ENCODE measurements at places on chromosomes 13 and 19.
A peak's percentile ranks its signal among the peaks of the same experiment; 100 is the strongest.

DNA sequence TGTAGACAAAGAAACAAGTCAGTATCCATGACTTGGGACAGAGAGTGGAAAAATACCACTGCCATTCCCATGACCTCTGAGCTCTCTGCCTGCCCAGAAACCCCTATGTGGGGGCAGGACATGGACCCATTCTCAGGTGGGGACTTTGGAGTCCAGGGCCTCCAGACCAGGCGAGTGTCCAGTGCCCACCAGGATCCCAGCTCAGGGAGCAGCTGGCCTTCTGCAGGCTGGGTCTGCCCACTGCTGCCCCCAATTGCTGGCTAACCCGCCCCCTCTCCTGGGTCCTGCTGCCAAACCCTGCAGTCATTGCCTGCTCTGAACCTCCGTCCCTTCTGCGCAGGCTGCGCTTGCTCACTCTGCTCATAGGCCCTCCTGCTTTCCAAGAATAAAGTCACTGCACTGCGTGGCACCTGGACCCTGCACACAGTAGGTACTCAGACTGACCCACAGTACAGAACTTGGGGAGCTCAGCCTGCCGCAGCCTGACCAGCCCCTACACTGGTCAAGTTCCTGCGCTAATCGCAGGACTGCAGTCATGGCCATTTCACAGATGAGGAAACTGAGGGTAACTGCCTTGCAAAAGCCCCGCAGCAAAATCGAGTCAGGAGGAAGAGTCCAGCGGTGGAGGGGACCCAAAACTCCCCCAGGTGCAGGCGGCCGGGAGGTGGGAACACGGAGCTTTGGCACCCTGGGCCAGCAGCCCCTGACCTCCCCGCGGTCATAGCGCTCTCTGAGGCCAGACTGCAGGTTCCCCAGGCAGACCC lies 774 bp downstream of the SLC7A10 start:
- H3K27ac ChIP-seq, result no peak overlapping the region
- H3K27me3 ChIP-seq, result peaks cover 69% of the 10 kb centered on the region
- H3K36me3 ChIP-seq, result peaks cover 4% of the 10 kb centered on the region

DNA sequence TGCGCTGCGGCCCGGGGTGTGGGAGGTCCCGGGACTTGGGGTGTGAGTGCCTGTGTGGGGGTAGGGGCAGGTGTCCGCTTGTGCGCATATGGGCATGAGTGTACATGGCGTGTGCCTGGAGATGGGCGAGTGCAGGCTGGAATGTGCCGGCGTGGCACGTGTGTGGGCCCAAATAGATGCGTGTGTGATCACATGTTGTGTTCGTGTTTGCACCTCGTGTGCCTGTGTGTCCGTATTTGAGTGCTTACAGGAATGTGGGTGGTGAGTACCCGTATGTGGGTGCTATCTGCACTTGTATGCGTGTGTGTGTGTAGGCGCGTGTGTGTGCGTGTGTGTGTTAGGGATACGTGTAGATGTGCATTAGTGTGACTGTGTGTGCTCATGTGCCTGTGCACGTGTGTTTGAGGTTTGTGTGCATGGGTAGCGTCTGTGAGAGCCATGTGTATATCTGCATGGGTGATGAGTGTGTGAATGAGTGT lies 3.4 kb downstream of the ZNF536 start:
- no peak overlapping the region for H3K27ac ChIP-seq
- H3K4me1 ChIP-seq, result peaks cover 5% of the 10 kb centered on the region
- H3K4me3 ChIP-seq, result no peak overlapping the region
- H3K27me3 ChIP-seq, result peaks cover 37% of the 10 kb centered on the region
- no peaks in the 10 kb centered on the region for H3K36me3 ChIP-seq

- H3K27me3 ChIP-seq, result peaks cover 7% of the 10 kb centered on the region
- no peak overlapping the region for H3K4me3 ChIP-seq
- peaks cover 12% of the 10 kb centered on the region for H3K36me3 ChIP-seq
- peaks cover 70% of the 10 kb centered on the region for H3K4me1 ChIP-seq
- no peak overlapping the region for H3K27ac ChIP-seq
Measured at GRCh38 chr13:94414708-94415107, 64.8 kb downstream of the DCT start.

- H3K27me3 ChIP-seq, result no peaks in the 10 kb centered on the region
- H3K27ac ChIP-seq, result no peak overlapping the region
- H3K36me3 ChIP-seq, result peaks cover 78% of the 10 kb centered on the region
- H3K4me3 ChIP-seq, result no peak overlapping the region
Measured at GRCh38 chr19:7973883-7974282, 30.4 kb upstream of the TIMM44 start.

DNA sequence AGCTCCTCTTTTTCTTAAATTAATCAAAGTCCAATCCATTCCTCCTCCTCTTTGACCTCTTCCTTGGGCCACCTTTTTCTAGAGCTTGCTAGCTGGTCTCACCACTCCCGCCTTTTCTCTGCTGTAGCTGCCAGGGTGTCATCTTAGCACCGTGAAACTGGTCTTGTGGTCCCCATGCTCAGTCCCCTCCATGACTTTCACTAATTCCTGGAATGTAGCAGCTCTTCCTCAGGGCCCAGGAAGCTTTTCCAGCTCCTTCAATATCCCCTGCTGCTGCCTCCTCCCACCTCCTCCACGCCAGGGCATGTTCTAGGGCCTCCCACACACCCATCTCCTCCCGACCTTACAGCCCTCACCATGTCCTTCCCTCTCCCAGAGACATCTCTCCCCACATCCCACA lies 222.2 kb downstream of the MYO16 start:
- peaks cover 15% of the 10 kb centered on the region for H3K27me3 ChIP-seq
- no peaks in the 10 kb centered on the region for H3K36me3 ChIP-seq
- no peak overlapping the region for H3K27ac ChIP-seq
- no peak for DNase-seq

- H3K36me3 ChIP-seq, result peaks cover 74% of the 10 kb centered on the region
- no peaks in the 10 kb centered on the region for H3K4me1 ChIP-seq
- no peak for DNase-seq
- no peak overlapping the region for H3K27ac ChIP-seq
- H3K4me3 ChIP-seq, result no peak overlapping the region
Measured at GRCh38 chr13:32713397-32713796, 127.1 kb downstream of the PDS5B start.

- no peaks in the 10 kb centered on the region for H3K27me3 ChIP-seq
- peaks cover 9% of the 10 kb centered on the region for H3K36me3 ChIP-seq
- H3K27ac ChIP-seq, result peak overlapping the region; percentile 34
- no peak for DNase-seq
Measured at GRCh38 chr13:97238432-97238831, 16.3 kb downstream of the MBNL2 start.

- no peaks in the 10 kb centered on the region for H3K4me1 ChIP-seq
- H3K27ac ChIP-seq, result no peak overlapping the region
- no peak overlapping the region for H3K4me3 ChIP-seq
- H3K27me3 ChIP-seq, result peaks cover 28% of the 10 kb centered on the region
- no peaks in the 10 kb centered on the region for H3K36me3 ChIP-seq
Measured at GRCh38 chr13:100815476-100816046, 141.0 kb upstream of the TMTC4 start.

DNA sequence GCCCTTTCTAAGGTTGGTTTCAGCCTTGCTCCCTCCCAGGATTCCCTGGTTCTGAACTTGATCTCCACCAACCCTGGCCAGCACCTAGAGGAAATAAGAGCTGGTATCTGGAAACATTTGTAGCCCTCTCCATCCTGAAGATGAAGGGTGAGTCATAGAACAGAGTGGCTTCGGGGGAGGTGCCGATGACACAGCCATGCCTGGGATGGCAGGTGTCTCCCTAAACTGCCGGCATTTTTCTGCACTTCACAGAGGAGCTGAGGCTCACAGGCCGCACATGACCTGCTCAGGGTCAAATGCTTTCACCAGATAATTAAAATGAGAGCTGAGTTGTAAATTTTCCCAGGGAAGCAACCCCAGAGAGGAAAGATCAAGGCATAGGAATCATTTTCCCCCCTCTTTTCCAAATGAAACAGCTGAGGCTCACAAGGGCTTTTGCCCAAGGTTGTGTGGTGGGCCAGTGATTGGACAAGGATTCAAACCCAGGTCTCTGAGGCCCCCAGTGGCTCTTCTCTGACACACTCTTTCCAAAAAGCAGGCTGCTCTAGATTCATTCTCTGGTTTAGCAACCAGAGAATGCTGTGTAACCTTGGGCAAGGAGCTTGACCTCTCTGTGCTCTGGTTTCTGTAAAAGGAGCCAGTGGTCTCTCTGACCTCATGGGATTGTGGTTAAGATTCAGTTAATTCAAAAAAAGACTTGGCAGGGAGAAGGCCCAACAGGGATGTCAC lies 1.2 kb upstream of the SLC25A42 start:
- H3K27ac ChIP-seq, result peak overlapping the region; percentile 92
- peak; percentile 46 for DNase-seq
- no peaks in the 10 kb centered on the region for H3K27me3 ChIP-seq

DNA sequence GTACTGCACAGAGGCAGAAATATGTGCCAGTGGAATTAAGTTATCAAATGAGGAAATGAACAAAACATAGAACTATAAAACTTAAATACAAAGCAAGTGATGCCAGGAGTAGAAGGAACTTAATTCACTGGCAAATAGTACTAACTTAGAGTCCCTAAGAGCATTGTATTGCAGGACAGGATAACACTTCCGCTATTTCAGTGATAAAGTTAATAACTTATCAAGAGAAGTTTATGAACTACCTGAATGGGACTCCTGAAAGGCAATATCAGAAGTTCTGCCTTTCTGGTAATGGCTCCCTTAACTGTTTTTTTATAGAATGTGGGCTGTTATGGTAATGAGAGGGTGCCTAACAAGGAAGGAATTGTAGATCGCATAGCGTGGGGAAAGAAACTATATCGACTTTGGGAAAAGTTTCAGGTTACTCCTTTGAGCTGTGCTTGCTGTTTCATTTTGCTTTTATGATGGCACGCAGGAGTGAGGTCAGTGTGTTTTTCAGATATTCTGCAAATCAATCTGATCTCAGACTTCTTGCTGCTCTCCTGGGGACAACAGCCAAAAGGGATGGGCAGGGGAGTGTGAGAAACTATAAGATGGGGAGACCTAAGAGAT lies 95.3 kb upstream of the MLNR start:
- no peak for DNase-seq
- peaks cover 44% of the 10 kb centered on the region for H3K4me1 ChIP-seq
- H3K4me3 ChIP-seq, result no peak overlapping the region
- H3K36me3 ChIP-seq, result peaks cover 48% of the 10 kb centered on the region

DNA sequence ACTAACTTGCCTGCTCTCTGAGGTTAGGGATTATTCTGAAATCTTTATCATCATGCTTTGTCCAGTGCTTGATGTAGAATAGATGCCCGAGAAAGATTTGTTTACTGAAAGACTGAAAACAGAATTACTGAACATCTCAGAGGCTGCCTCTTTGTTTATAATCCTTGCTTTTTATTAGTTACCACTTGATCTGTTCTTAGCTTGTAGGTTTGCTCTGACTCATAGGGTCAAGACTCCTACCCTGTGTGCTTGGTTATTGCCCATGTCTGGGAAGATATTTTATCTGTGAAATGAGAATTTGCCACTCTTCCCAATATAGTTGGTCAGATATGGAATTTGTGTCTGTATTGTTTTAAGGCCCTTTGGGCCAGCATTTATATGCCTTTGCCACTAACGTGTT lies 675.3 kb downstream of the DIAPH3 start:
- no peaks in the 10 kb centered on the region for H3K27me3 ChIP-seq
- no peak for DNase-seq
- H3K36me3 ChIP-seq, result no peaks in the 10 kb centered on the region
- H3K4me3 ChIP-seq, result no peak overlapping the region

GRCh38 chr19:43594710-43595604 lies 977 bp downstream of the IRGQ start:
- peaks cover 41% of the 10 kb centered on the region for H3K4me1 ChIP-seq
- no peaks in the 10 kb centered on the region for H3K27me3 ChIP-seq
- H3K36me3 ChIP-seq, result peaks cover 85% of the 10 kb centered on the region
- H3K27ac ChIP-seq, result peak overlapping the region; percentile 100
- DNase-seq, result peak; percentile 82

DNA sequence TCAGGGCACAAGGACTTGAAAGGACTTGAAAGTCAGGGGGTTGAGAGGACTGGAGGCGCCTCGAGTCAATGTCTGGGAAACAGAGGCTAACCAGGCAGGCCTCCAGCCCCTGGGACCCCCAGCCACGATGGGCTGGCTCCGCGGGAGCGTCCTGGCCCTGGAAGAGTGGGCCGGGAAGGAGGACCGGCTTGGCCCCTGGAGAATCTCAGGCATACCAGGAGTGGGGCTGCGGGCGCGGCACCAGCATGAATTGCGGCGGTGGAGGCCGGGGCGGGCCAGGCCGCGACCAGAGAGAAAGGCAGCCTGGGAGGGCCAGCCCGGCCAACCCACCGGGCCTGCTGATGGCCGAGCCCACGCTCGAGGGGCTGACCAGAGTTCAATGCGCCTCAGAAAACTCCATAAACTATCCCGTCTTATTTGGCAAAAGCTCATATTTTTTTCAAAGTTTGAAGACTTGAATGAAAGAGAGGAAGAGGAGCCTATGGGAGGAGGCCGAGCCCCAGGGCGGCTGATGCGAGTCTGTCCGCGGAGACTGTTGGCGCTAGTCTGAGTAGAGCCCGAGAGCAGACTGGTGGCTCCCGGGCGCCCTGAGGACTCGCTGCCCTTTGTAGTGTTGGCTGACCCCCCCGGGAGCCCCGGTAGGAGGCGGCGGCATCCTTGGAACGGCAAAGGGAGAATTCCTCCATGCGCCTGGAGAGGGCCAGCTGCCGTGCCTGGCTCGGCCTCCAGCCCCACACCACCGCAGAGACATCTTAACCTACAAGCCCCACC lies 68.0 kb downstream of the MLLT1 start:
- no peak overlapping the region for H3K4me3 ChIP-seq
- H3K36me3 ChIP-seq, result peaks cover 31% of the 10 kb centered on the region
- H3K27me3 ChIP-seq, result no peaks in the 10 kb centered on the region
- no peak for DNase-seq
- no peak overlapping the region for H3K27ac ChIP-seq

DNA sequence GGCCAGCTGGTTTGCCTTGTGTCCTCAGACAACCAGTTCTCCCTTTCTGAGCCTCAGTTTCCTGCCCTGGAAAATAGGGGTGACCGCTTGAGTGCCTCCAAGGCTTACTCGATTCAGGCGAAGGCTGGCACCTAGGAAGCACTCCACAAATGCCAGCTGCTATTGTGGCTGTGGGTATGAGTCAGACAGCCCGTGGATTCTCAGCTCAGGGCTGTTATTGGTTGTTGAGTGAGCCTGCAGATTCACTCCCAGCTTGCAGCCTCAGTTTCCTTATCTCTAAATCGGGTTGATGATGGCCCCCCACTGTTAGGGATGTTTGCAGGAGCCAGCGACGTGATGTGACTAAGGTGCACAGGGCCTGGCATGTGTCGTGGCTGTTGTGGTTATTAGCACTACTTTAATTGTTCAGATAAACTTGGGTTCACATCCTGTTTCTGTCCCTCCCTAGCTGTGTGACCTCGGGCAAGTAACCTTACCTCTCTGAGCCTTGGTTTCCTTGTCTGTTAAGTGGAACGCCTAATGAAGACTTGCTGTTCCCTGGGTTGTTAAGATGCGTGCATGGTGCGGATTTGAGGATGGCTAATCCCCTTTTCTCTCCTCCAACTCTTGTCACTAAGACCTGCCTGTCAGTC lies 2.4 kb downstream of the MARK4 start:
- H3K27me3 ChIP-seq, result no peaks in the 10 kb centered on the region
- H3K27ac ChIP-seq, result peak overlapping the region; percentile 14
- H3K4me3 ChIP-seq, result peak overlapping the region; percentile 81
- H3K4me1 ChIP-seq, result peaks cover 36% of the 10 kb centered on the region
